ENCODE measurements at places on chromosomes 16 and 17.
A peak's percentile ranks its signal among the peaks of the same experiment; 100 is the strongest.

DNA sequence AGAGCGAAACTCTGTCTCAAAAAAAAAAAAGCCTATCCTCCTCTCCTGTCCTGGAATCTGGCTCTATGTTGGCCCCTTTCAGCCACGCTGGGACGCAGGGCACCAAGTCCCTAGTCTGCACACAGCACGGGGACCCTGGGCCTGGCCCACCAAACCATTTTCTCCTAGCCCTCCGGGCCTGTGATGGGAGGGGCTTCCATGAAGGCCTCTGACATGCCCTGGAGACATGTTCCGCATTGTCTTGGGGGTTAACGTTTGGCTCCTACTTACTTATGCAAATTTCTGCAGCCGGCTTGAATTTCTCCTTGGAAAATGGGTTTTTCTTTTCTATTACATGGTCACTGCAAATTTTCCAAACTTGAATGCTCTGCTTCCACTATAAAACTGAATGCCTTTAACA is 12.6 kb upstream of the GPT2 start:
- DNase-seq, result no peak

GRCh38 chr16:83402967-83403366 is 404.8 kb upstream of the HSBP1 start:
- no peak for DNase-seq

GRCh38 chr17:61416540-61417363 is 17.1 kb downstream of the TBX2 start:
- peak; percentile 82 for DNase-seq

DNA sequence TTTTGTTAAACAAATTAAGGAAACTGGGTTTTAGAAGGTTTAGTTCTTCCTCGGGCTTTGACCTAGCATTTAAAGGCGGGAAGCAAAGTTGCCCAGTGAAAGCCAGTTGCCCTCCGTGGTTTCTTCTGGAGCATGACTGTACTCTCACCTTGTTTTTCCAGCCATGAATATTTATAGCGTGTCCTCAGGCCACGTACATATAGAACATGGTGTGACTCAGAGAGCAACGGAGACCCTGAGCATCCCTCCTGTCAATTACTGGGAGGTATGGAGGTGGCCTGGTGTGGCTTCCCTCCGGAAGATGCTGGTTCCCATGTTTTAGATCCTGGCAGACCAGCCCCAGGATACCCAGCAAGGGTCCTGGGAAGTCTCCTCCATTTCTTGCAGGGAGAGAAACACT is 48.4 kb downstream of the AKAP1 start:
- no peak for DNase-seq

GRCh38 chr17:17847118-17847689 is 10.4 kb upstream of the SREBF1 start:
- no peak for DNase-seq

- no peak for DNase-seq
These were observed 7.1 kb upstream of the SPNS3 start for GRCh38 chr17:4426499-4427208.

GRCh38 chr16:29687755-29688154 is 8.8 kb downstream of the QPRT start:
- DNase-seq, result no peak

Measured in stimulated activated CD8-positive, alpha-beta memory T cell treated with anti-CD3 and anti-CD28 coated beads, Interleukin-4, amount 100 ng/mL, for 48 hours (primary cell).